Pancreas (tissue), 10 donors: ENCODE measurements at places on chromosomes 1 and 21. TPM values are rescaled to one million over a fixed set of nuclear protein-coding genes. Genes with fewer than 3 reads are reported as not detected.
A peak's percentile ranks its signal among the peaks of the same experiment; 100 is the strongest.

Gene SPRR5
- total RNA-seq = not detected

Gene DCST1
- not detected for total RNA-seq

Gene LENEP
- not detected for total RNA-seq

Gene MEX3A
- total RNA-seq = 0.28 TPM

DNA sequence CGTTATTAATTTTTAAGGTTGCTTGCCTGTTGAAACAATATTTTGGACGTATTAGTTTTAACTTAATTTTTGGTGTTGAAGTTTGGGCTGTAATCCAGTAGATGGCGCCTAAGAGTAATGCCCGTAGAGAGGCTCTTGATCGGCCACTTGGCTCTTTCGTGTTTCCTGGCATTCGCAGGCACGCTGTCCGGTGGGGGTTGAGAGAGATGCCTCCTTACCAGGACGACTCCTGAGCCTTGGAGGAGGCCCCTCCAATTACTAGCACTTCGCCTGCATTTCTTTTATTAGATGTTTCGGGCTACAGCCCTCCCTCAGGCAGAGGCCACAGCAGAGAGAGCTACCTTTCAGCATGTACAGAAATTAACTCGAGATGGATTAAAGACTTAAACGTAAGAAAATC is 12.0 kb downstream of the OR2M4 start:
- no peak for DNase-seq

DNA sequence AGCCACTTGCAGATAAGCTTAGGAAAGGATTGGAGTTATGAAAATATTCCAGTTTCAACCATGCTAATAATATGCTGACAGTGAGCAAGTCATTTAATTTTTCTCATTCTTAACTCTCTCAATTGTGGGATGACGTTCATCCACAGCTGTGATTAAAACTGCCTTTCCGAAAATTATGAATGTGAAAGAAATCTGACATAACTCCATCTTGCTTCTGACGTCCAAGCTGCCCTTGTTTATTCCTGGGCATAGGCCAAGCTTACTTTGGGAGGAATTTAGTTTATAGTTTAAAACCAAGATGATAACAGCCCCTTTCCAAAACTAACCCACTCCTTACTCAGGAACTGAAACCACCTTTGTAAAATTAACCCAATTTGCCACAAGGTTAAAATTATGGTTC is 11.0 kb upstream of the RGS18 start:
- DNase-seq = no peak

DNA sequence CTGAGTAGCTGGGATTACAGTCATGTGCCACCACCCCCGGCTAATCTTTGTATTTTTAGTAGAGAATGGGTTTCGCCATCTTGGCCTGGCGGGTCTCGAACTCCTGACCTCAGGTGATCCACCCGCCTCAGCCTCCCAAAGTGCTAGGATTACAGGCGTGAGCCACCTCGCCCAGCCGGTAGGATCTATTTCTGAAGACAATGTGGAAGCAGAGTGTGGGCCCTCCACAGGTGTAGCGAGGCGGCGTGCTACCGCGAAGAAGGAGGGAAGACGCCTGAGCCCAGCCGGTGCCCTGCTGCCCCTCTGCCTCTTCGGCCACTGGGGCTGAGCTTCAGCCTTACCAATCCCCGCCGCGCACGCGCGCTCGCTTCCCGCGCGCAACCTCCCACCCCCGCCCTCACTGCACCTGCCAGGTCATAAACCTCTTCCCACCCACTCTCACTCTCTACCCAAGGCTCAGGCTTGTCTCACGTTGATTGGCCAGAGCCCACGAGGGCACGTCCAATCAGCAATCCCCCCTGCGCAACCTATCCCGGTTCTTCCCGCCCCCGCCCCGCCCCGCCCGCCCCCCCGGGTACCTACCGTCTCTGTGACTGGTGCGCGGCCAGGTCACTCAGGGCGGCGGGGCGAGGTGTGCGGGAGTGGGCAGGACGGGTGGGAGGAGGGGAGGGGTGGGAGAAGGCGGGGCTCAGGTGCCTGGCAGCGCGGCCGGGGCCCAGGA is 409 bp upstream of the HOOK1 start:
- DNase-seq = peak; percentile 99

- no peak for DNase-seq
Observed at GRCh38 chr1:163142152-163142551, 60.6 kb downstream of the RGS5 start.
